Activated CD4-positive, CD25-positive, alpha-beta regulatory T cell treated with anti-CD3 and anti-CD28 coated beads, Interleukin-2, amount 50 U/mL, for 16 hours (primary cell): ENCODE measurements at places on chromosomes 11 and 22.
A peak's percentile ranks its signal among the peaks of the same experiment; 100 is the strongest.

DNA sequence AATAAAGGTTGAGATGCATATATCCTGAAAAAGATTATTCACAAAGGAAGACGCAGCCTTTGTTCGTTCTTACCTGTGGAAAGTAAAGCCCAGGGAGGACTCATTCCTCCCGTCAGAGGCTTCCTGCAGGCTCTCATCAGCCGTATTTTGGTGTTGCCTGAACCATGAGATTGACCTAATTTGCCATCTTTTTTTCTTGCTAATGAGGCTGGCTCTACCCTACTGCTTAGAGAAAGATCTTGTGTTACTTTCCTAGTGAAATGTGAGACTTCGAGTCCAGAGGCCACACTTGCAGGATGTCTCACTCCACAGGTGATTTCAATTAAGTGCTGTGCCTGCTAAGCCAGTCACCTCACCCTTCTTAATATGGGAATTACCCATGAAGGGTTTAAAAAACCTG lies 269.9 kb downstream of the NTM start:
- DNase-seq: no peak

DNA sequence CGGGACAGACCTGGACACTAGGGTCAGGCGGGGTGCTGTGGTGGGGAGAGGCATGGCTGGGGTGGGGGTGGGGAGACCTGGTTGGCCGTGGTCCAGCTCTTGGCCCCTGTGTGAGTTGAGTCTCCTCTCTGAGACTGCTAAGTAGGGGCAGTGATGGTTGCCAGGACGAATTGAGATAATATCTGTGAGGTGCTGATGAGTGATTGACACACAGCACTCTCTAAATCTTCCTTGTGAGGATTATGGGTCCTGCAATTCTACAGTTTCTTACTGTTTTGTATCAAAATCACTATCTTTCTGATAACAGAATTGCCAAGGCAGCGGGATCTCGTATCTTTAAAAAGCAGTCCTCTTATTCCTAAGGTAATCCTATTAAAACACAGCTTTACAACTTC lies 3.9 kb downstream of the FADD start:
- no peak for DNase-seq

DNA sequence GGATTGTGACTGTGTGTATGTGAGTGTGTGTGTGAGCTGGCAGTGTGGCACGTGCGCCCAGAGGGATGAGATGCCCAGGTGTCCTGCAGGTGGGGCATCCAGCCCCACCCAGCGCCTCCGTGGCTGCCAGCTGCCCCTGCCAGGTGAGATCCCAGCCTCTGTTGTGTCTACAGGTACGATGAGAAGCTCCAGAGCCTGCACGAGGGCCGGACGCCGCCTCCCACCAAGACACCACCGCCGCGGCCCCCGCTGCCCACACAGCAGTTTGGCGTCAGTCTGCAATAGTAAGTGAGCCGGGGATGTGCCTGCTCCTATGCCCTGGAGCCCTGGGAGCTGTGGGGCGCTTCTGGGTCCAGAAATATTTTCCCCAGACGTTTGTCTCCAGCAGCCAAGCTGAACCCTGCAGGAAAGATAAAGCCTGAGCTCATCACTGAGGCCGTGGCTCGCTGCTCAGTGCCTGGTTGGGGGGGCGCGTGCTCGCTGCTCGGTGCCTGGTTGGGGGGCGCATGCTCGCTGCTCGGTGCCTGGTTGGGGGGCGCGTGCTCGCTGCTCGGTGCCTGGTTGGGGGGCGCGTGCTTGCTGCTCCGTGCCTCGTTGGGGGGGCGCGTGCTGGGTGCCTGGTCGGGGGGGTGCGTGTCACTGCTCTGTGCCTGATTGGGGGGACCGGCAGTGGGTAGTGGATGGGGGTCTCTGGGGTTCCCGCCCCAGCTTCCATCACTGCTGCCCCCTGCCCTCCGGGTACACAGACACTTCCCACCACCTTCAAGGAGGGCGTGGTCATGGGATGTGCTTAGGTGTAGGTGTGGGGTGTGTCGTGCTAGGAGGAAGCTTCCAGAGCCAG lies 73.2 kb downstream of the ARHGAP8 start:
- DNase-seq: no peak

DNA sequence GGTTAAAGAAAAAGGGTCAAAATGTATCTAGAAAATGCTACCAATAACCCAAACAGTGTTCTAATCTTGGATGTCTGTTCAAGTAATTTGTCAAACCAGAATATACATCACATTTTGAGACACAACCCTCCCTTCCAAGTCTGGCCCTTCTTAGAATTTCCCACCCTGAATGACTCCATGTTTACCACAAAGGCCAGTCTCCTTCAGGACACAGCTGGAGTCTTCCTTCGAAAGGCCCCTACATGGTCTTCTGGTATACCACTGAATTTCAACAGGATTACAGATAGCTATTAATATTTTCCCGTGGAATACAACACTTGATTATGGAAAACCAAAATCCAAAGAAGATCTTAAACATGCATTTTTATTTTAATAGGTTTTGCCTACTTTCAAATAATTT lies 10.2 kb downstream of the CCDC34 start:
- DNase-seq: no peak

DNA sequence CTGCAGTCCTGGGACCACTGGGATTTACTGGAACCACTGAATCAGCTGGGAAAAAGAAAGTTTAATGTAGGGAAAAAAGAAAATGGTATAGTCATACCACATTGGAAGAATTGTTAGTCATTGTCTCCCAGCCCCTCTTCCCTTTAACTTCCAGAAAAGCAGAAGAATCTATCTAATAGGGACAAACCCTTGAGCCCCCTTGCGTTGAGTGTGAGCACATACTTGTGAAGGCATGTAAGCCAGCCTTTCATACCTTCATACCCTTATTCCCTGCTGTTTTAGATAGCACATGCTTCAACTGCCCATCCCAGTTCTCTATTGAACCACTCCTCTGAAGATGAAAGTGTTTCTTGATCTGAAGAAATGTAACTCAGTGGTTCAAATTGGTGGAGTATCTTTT lies 6.6 kb downstream of the TREH start:
- DNase-seq: no peak

GRCh38 chr11:125569915-125570621 lies 791 bp downstream of the EI24 start:
- no peak for DNase-seq

GRCh38 chr11:125663910-125664309 lies 16.7 kb downstream of the ACRV1 start:
- DNase-seq: no peak

DNA sequence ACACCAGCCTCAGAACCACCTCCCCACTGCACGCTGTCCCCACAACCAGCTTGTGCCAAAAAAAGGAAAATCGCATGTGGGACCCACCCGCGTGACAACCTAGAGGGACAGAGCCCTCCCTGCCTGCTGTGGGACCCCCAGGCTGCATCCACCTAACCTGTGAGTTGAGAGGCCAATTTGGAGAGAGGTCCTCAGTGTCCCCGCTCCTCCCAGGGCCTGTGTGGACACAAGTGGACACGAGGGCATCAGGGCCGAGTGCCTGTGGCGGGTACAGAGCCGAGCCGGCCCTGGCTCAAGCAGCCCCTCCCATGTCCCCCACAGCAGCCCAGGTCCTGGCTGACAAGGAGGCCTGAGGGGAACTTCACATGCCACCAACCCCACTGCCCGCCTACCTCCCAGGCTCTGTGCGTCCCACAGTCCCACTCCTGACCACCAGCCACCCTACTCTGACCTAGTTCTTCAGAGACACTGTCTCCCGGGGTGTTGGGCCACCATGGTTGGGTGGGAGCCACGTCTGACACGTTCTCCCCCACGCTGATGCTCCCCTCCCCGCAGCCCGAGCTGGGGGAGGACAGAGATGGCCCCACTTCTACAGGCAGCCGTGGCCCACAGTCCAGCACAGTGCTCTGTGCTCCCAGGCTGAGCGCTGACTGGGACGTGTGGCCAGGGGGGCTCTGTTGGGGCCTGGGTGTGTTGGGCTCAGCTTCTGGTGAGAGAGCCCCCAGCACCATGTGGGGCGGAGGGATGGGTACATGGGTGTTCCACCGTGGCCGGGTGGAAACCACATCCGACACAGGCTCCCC lies 19.2 kb downstream of the SELENOO start:
- no peak for DNase-seq

- no peak for DNase-seq
Observed at GRCh38 chr11:27468209-27468994, 4.2 kb downstream of the LGR4 start.

DNA sequence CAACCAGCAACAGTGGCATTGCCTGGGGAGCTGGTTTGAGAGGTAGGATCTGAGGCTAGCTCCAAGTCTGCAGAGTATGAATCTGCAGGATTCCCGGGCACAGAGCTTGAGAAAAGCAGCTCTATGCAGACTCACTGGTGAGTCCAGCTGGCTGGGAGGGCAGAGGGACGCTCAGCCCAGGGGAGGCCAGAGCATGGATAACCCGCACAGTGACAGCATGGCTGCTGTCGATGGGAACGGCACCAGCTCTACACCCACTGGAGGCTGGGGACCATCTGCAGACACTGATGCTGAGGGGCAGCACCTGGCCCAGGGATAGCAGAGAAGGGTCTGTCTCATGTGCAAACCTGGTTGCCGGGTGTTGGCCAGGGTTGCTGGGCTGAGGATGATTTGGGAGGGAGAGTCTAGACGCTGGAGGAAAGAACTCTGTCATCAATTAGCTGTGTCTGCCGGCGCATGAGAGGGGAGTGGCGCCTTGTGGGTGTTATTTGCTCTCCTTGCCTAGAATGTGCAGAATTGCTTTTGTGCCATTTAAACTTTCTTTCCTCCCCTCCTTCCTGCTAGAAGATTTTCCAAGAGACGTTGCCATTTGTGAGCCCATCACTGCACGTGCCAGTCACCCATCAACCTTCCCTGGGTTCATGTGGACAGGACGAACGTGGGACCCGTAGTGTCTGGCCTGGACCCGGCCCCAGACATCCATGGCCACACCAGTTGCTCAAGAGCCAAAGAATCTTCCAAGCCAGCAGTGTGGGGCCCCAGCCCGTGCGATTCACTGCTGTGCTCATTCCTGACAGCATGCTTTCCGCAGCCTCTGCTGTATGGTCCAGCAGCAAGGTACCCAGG lies 19.1 kb upstream of the LINC01488 start:
- DNase-seq: no peak

DNA sequence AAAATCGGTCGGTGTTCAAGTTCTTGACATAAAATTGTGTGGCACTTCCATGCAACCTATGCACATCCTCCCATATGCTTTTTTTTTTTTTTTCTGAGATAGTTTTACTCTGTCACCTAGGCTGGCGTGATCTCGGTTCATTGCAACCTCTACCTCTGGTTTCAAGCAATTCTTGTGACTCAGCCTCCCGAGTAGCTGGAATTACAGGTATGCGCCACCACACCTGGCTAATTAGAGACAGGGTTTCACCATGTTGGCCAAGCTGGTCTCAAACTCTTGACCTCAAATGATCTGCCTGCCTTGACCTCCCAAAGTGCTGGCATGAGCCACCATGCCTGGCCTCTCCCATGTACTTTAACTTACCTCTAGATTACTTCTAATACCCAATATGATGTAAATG lies 15.0 kb downstream of the GLB1L3 start:
- no peak for DNase-seq

- DNase-seq: no peak
Observed at GRCh38 chr22:23246982-23247766, 66.9 kb downstream of the BCR start.

DNA sequence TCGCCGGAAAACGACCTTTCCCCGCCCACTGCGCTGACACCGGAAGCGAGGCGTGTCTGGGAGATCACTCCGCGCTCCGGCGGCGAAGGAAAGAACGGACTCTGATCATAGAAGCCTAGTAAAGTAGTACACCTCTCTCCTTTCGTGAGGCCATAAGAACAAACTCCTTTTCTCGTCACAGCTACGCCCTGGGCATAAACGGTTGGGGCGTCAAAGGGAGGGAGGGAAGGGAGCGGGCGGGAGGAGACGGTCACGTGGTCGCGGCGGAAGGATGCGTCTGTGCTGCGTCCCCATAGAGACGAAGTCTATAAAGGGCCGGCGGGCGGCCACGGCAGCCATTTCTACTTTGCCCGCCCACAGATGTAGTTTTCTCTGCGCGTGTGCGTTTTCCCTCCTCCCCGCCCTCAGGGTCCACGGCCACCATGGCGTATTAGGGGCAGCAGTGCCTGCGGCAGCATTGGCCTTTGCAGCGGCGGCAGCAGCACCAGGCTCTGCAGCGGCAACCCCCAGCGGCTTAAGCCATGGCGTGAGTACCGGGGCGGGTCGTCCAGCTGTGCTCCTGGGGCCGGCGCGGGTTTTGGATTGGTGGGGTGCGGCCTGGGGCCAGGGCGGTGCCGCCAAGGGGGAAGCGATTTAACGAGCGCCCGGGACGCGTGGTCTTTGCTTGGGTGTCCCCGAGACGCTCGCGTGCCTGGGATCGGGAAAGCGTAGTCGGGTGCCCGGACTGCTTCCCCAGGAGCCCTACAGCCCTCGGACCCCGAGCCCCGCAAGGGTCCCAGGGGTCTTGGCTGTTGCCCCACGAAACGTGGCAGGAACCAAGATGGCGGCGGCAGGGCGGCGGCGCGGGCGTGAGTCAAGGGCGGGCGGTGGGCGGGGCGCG lies at the start of gene ATF4:
Gene ATF4 (plus strand): TSS at position 337 of the 880 bp plus-strand sequence. CDS start 884 bp downstream, outside the sequence.
- peak; percentile 78 for DNase-seq

- DNase-seq: no peak
Observed at GRCh38 chr22:29454276-29454675, 15.9 kb downstream of the RFPL1 start.

DNA sequence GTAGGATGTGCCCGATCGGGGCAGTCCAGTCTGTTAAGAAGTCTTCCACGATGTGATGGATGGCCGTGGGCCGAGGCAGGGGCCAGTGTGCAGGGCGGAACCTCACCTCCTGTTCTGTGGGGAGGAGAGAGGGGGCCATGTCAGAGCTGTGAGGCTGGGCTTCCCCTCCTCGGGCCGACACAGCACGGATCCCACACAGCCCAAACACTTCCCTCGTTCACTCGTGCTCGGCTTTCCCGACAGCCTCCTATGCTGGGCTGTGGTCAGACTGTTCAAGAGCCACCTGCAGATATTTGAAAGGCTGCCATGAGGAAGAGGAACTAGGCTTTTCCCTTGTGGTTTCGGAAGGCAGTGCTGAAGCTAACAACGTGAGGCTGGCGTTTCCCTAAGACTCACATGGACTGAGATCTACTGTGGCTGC lies 12.3 kb upstream of the TXN2 start:
- no peak for DNase-seq

- no peak for DNase-seq
Observed at GRCh38 chr22:40067639-40068038, 72.9 kb downstream of the FAM83F start.

- DNase-seq: no peak
Observed at GRCh38 chr11:40119661-40120060, 1339.8 kb downstream of the LRRC4C start.

DNA sequence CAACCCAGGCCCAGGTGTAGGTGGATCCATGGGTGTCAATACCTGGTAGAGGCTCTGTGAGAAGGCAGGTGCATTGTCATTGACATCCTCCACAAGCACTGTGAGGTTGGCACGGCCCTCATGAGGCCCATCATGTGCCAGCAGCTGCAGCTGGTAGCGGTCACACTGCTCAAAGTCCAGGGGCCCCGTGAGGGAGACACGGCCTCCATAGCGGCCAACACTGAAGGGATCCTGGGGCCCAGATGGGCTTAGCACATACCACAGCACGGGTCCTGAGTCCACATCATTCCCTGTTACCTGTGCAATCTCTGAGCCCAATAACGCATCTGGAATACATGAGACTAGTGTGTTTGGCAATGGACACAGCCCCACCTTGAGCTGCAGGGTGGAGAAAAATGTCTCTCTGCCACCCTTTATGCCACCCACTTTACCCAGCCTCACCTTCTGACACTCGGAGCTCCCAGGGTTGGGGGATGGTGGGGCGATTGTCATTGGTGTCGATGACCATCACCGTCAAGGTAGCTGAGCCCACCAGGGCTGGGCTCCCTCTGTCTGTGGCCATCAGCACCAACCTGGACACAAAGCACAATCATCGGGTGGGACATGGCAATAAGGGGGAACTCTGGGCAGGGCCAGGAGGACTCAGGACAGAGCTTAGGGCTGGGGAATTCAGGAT lies 6.1 kb upstream of the TPP1 start:
- DNase-seq: no peak

GRCh38 chr22:45760682-45761081 lies 89.0 kb downstream of the ATXN10 start:
- DNase-seq: no peak
